ENCODE measurements at places on chromosomes 12 and 14.

- DNase-seq = no peak
Measured at GRCh38 chr12:1878695-1879094, 39.8 kb downstream of the CACNA2D4 start.

DNA sequence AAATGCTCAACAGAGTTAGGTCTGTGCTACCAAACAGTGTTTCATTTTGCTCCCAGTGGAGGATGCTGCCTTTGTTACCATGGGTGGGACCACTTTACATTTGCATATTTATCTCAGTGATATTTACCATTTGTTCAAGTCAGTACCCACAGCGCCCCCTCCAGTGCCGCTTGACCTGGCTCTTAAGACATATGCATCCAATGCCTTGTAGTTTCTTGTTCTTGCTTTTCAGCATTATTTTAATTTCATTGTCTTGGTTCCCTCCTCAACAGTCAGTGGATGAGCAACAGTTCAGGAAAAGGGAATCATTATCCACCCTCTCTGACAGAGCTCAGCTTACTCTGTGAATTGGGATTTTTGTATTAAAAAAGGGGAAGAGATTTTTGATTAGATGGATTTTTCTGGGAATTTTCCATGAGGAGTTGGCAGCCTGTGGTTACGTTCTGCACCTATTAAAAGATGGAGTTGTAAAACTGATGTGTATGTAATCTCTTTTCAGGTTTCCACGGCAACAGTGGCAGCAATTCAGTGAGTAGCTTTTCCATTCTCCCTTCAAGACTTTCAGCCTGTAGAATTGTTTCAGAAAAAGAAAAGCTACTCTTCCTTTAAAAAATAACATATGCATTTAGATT lies 240.5 kb upstream of the DAAM1 start:
- peak; percentile 40 for DNase-seq

DNA sequence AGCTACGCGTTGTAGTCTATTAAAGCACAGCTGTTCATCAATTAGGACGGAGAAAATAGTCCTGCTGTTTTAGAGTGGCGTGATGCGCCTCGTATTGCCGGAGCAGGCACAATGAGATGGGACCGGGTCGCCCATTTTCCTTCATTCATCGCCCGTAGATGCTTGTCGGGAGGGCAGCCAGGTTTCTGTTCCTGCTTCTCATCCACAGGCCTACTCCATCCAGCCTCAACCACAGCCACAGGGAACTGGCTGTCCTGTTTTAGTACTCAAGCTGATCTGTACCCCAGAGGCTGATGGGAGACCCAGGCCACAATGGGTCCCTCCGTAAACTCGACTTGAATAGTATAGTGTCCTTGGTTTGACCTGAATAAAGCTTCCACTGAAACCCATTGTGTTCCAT lies 264.0 kb downstream of the VRK1 start:
- no peak for DNase-seq

GRCh38 chr12:17016116-17016864 lies 410.3 kb upstream of the LMO3 start:
- peak; percentile 80 for DNase-seq

DNA sequence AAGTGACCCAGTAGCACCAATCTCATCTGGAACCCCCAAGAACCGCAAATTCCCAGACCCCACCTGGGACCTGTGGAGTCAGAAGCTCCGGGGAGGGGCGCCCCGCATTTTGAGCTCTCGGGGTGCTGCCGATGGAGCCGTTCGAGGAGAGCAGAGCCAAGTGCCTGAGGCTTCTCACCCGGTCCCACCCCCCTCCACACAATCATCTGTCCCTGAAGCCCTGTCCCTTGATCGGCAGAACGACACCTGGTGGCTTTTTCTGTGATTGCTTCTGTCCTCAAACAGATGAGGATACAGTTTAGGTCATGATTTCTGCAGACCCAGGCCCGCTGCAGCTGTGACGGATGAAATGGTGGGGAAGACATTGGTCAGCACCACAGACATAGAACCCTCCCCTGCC lies 74.7 kb downstream of the NOC4L start:
- DNase-seq = peak; percentile 64

DNA sequence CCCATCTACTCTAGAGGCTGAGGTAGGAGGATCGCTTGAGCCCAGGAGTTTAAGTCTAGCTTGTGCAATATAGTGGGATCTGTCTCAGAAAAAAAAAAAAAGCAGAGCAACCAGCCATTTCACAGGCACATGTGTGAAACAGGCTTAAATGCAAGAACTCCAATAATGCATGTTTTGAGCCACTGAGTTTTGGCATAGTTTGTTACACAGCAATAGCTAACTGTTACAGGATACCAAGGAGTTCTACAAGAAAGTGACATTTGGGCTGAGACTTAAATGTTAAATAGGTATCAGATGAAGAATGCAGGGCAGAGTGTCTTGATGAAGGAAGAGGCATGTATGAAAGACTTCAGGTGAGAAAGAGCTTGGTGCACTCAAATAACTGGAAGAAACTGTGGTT lies 240.0 kb upstream of the FOXN3 start:
- no peak for DNase-seq

- DNase-seq = peak; percentile 96
Measured at GRCh38 chr14:33647385-33647786, 303.5 kb downstream of the EGLN3 start.

DNA sequence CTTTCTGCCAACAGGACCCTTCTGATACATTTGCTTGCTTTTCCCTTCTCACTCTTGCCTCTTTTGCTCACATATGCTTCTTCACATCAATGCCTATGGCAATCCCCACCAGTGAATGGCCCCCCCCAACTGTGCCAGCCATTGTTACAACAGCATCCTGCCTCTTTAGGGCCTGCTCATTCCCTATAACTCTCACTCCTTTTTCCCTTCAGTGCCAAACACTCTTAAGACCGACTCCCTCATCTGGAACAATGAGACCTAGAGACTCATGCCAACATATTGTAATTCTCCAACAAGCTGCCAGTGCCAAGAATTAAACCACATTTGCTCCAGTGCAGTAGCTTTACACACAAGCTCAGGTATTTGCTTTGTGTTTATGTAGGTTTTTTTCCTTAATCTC lies 189.0 kb downstream of the SOX5 start:
- DNase-seq = no peak

DNA sequence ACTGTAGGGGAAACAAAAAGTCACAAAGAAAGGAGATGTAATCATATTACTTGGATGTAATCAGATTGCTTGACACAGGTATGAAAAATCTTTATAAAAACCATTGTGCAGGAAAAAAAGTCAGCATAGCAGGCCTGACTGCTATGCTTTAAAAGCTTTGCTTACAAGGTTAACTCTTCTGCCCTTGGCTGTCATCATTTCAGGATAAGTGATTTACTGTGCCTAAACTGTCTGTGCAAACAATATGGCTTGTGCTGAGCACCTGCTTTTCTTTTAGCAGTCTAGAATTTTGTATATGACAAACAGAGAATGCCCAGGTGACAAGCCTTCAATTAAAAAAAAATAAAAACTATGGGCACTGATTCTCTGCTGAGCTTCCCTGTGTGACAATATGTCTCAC lies 63.8 kb upstream of the PLEKHG7 start:
- no peak for DNase-seq

DNA sequence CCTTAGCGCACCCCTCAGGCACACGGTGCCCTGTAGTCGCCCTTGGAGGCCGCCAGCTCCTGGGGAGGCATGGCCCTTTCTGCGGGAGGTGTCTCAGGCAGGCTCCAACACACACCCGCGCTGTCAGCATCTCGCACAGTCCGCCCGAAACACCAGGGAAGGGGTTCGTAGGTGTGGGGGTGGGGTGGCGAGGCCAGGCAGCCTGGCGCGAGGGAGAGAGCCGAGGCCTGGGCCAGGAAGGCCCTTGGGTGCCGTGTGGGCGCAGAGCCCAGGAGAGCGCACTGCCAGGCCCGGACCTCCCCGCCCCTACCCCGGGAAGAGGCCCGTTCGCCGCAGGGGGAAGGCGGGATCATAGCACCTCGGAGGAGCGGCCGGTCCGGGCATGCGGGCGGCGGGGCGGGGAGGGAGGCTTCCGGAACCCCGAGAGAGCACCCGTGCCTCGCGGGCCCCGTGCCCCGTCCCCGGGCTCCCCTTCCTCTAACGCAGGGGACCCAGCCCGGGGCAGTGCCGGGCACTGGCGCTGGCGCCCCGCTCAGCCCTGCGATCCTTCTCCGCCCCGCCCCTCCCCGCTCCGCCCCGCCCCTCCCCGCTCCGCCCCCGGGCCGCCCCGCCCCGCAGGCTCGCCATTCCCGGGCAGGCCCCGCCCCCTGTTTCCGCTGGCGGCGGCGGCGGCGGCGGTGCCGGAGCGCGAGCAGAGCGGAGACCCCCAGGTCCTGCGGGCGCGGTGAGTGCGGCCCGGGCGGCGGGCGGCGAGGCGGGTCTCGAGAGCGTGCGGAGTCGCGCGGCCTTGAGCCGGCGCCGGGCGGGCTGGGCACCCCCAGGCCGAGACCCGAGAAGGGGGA lies at the start of gene TSPAN9:
TSS of gene TSPAN9 (plus strand) at position 650 of the 842 bp plus-strand sequence. CDS start 123,815 bp downstream, outside the sequence.
- peak; percentile 52 for DNase-seq

DNA sequence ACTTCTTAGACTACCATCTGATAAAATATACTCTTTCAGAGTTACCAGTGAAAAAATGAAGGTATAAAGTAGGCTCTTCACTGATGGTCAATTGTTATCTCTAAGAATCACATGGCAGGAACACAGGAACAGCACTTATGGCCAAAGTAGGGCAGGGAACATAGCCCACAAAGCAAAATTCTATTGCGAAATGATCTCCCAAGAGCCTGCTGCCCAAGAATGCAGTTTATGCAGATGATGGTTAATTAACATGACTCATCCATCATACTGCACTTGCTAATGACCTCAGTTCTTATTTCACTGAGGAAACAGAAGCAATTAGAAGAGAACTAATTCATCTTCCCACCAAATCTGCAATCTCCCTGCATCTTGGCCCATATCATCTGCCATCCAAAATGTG lies 133.8 kb downstream of the SLC2A13 start:
- no peak for DNase-seq

GRCh38 chr12:106128585-106129328 lies 10.0 kb downstream of the NUAK1 start:
- DNase-seq = no peak

DNA sequence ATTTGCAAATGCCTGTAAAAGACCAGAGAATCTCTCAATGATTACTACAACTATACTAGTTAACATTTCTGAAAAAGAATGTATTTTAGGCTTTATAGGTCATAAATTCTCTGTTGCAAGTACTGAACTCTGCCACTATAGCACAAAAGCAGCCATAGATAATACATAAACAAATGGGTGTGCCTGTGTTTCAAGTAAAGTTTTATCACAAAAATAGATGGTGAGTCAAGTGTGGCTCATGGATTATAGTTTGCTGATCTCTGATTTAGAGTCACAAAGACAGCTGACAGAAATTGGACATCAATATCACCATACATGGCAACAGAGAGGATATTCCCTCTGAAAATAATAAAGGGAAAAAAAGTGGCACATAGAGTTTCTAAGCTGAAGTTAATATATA lies 68.1 kb downstream of the FSCB start:
- peak; percentile 66 for DNase-seq

DNA sequence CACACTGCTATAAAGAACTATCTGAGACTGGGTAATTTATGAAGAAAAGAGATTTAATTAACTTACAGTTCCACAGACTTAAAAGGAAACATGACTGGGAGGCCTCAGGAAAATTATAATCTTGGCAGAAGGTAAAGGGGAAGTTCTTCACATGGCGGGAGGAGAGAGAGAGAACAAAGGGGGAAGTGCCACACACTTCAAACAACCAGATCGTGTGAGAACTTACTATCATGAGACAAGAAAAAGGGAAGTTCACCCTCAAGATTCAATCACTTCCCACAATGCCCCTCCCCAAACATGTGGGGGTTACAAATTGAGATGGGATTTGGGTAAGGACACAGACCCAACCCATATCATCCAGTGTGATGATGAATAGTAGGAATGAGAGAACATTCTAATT lies 366.5 kb downstream of the LRFN5 start:
- no peak for DNase-seq

GRCh38 chr14:98705871-98706300 lies 566.1 kb downstream of the BCL11B start:
- no peak for DNase-seq

DNA sequence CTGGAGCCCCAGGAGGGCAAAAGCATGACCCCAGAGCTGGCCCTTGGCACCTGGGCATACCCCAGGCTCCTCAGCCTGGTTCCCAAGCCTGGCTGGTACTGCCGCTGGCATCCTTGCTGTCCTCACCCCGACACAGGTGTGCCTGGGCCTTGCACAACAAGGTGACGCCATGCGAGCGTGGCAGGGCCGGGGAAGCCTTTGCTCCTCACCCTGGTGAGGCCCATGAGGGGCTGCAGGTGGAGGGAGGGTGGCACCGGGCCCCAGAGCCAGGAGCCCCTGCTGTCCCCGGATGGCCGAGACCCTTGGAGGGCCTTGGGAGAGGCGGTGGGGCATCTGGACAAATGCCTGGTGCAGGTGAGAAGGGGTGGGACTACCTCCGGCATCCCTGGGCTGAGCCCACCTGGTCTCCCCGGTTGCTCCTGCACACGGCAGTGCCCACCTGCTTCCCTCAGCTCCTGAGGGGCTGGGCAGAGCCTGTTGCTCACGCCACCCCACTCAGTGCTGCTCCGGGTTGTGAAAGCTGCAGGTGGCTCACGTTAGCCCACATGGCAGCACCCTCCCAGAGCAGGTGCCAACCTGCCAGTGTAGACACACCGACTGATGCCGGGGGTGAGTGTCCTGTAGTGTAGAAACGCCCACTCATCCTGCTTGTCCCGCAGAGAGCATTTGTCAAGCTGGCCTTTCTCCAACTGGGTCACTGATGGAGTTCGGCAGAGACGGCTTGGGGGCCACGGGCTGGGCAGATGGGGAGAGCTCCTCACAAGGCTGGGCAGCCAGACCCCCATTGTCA lies 24.6 kb upstream of the KIF26A start:
- no peak for DNase-seq

DNA sequence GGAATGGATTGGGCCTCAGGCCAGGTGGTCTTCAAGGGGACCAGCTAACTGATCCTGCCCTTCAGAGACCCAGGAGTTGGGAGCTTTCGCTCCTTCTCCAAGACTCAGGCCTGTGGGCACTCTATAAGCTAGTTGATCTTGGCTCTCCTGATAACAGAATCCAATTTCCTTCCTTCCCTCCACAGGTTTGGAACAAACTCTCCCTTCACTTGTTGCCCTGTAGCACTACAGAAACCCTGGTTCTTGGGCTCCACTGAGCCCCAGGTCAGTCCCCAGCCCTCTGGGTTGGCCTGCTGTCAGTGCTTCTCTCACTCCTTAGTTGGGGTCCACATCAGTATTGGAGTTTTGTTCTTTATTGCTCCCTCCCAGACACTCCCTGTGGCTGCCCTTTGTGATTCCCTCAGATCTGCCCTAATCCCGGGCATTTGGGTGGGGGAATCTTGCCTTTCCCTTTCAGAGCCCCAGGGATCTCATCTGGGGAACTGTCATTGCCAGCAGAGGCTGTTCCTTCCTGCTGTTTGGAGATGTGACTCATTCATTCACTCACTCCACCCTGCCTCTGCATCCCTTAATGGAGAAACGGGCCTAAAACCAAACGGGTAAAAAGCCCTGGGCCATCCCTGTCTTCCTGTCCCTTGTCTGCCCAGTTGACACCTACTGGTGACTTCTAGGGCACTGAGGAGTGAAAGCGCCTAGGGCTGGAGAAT lies 4.4 kb upstream of the GPD1 start:
- DNase-seq = peak; percentile 50
